ENCODE measurements at places on chromosomes 12 and 14. TPM values are rescaled to one million over a fixed set of nuclear protein-coding genes. Genes with fewer than 3 reads are reported as not detected.

- no peaks in the 10 kb centered on the region for H3K4me1 ChIP-seq
- H3K27ac ChIP-seq: no peak overlapping the region
- DNase-seq: no peak
- H3K27me3 ChIP-seq: peaks cover 42% of the 10 kb centered on the region
- peaks cover 10% of the 10 kb centered on the region for H3K36me3 ChIP-seq
- no peak overlapping the region for H3K4me3 ChIP-seq
Measured at GRCh38 chr14:49451938-49452337, 134.2 kb downstream of the RPS29 start.

- no peak for DNase-seq
- H3K27me3 ChIP-seq: no peaks in the 10 kb centered on the region
- H3K4me1 ChIP-seq: peaks cover 41% of the 10 kb centered on the region
- no peak overlapping the region for H3K4me3 ChIP-seq
Measured at GRCh38 chr12:14264778-14265177, 100.7 kb upstream of the ATF7IP start.

DNA sequence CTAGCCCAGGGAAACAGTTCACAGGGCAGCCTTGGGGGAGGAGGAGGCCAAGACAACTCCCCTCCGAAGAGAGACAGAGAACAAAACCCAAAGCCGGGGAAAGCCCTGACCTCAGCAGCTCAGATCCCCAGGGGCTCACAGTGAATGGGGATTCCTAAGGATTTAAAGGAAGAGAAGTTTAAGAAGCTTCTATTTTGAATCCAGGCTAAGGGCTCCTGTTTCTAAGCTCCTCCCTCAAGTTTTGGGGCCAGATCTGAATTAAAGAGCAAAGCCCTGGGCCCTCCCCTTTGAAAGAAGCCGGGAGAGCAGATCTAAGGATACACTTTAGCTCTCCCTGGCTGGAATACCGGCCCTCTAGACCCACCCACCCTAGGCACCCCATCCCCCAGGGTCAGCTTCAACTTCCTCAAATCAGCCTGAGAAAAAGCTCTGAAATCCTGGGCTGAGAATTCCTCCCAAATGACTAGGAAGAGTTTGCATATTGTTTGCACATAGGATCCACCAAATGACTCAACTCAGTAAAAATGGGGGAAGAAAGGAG is 3.9 kb downstream of the KDM2B start:
- DNase-seq: no peak
- no peaks in the 10 kb centered on the region for H3K27me3 ChIP-seq
- H3K4me1 ChIP-seq: peaks cover 25% of the 10 kb centered on the region
- H3K36me3 ChIP-seq: peaks cover 8% of the 10 kb centered on the region
- H3K4me3 ChIP-seq: peak overlapping the region; percentile 76
- H3K27ac ChIP-seq: peak overlapping the region; percentile 24

GRCh38 chr12:97016163-97016562 is 109.1 kb downstream of the NEDD1 start:
- H3K4me3 ChIP-seq: no peak overlapping the region
- H3K36me3 ChIP-seq: no peaks in the 10 kb centered on the region
- H3K27me3 ChIP-seq: peaks cover 4% of the 10 kb centered on the region
- DNase-seq: no peak

DNA sequence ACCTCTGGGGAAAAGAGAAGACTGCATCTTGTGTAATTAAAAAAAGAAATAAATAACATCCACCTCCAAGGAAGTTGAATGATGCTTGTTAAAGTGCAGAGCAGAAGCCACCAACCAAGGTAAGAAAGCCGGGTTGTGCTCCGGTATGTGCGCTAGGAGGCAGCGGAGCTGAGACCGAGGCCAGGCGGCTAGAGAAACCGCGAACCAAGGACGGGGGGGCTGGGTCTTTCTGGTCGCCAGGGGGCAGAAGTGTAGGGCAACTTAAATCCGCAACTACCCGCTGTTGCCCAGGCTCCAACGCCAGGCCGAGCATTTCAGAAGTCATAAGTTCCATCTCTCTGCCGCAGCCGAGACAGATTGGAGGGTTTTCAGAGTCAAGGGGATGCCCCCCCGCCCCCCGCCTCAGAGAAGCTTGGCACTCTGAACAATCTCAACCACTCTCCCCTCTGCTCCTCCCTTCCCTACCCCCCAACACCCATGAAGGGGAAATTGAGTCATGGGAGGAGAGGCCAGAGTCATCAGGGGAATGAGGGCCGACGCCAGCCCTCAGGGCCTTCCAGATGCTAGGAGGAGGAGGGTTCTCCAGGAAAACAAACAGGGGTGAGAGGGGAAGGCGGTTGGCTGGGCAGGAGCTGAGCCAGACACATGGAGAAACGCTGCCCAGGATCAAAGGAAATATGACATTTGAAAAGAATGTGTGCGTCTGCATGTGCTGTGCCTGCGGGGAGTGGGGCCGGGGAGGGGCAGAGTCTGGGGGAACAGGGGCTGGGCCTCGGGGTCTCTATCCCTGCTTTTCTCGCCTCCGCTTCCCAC is 2.2 kb upstream of the NFATC4 start:
- H3K27me3 ChIP-seq: peaks cover 10% of the 10 kb centered on the region
- peak; percentile 88 for DNase-seq
- H3K27ac ChIP-seq: peak overlapping the region; percentile 97
- H3K36me3 ChIP-seq: no peaks in the 10 kb centered on the region
- H3K4me3 ChIP-seq: peak overlapping the region; percentile 97

DNA sequence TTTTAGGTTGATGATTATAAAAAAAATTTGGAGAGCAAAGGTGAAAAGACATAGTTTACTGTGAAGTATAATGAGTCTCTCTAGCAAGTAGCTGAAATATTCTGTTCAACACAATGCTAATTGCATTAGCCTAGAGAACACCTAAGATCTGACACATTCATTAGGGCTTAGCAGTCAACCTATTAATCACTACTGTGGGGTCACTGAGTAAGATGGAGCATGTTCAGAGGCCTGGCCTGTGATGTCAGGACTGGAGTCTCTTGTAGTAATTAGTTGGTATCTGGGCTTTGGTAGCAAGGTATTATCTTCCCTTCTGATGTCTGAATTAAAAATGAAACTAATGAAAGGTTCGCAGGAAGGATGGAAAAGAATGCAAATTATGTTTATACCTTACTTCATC is 112.7 kb downstream of the SLC16A7 start:
- H3K36me3 ChIP-seq: peaks cover 7% of the 10 kb centered on the region
- no peak overlapping the region for H3K4me3 ChIP-seq
- H3K27ac ChIP-seq: no peak overlapping the region

DNA sequence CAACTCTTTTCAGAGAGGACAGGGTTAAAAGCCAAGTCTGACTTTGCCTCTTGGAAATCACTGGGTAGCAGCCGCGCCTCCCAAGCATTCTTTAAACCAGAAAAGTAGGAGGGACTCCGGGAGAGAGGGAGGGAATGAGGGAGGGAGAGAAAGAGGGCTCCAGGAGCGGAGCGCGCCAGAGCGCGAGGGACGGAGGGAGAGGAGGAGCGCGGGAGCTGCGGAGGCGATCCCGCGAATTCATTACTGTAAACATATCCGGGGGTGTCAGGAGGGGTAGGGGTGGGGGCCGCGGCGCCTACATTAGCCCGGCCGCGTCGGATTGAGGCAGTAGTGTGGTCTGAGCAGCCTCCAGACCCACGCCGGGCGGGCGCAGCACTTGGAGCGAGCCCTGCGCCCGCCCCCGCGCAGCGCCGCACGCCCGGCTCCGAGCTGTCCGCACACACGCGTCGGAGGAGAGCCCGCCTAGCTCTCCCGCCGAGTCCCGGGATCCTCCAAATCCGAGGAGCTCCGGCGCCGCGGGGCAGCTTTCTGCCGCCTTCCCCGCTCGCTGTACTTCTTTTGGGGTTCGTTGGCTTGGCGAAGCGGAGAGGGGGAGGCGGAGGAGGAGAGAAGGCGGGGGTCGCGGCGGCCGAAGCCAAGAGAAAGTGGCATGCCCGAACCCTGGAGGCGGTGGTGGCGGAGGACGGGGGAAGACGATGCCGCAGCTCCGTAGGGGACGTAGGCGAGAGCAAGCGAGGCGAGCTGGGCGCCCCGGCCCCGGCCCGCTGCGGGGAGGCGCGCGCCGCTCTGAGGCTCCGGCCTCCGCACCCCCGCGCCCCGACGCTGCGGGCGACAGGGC is 3.3 kb downstream of the FLRT2 start:
- H3K4me3 ChIP-seq: no peak overlapping the region
- peak overlapping the region; percentile 66 for H3K27ac ChIP-seq
- peaks cover 7% of the 10 kb centered on the region for H3K4me1 ChIP-seq
- H3K27me3 ChIP-seq: peaks cover 65% of the 10 kb centered on the region

DNA sequence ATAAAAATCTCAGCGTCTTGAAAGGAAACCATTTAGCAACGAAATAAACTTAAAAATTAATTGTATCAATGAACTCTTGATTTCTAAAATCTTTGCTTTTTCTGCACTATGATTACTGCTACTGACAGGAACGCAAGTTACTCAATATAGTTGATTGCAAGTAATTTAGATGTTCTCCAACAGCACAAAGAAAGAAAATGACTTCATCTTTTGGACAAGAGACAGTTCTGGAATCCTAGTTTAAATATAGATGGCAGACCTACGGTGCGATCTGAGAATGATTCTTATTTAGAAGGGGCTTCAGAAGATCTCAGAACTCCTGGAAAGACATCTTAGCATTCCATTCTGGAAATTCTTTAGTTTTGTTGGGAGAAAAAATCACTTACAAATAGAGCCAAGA is 1.4 kb upstream of the SUDS3 start:
- peak overlapping the region; percentile 91 for H3K27ac ChIP-seq
- H3K36me3 ChIP-seq: peaks cover 1% of the 10 kb centered on the region
- H3K4me1 ChIP-seq: peaks cover 61% of the 10 kb centered on the region
- no peak for DNase-seq
- H3K4me3 ChIP-seq: peak overlapping the region; percentile 98

GRCh38 chr12:127909041-127909440 is 357.9 kb upstream of the TMEM132C start:
- no peak for DNase-seq
- H3K27ac ChIP-seq: no peak overlapping the region
- no peaks in the 10 kb centered on the region for H3K36me3 ChIP-seq

DNA sequence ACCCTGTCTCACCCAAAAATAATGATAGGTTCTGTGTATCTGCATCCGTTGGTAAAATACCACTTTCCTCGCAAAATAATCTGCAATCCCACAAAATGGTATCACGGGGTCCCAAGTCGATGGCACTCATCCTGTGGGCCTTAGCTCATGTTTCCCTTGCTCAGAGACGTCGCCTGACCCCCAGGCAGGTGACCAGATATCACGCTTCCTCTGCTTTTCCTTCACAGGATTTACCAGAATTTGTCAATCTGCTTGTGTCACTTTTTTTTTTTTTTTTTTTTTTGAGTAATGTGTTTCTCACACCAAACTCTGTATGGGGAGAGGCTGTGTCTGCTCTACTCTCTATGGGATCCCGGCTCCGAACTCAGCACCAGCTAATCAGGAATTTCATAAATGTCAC is 162.7 kb downstream of the PRKCH start:
- no peak overlapping the region for H3K27ac ChIP-seq
- peaks cover 47% of the 10 kb centered on the region for H3K4me1 ChIP-seq
- H3K27me3 ChIP-seq: no peaks in the 10 kb centered on the region
- H3K4me3 ChIP-seq: no peak overlapping the region
- no peaks in the 10 kb centered on the region for H3K36me3 ChIP-seq
- DNase-seq: no peak

GRCh38 chr12:40146800-40147797 is 41.2 kb upstream of the SLC2A13 start:
- no peaks in the 10 kb centered on the region for H3K27me3 ChIP-seq
- no peak overlapping the region for H3K4me3 ChIP-seq
- H3K36me3 ChIP-seq: no peaks in the 10 kb centered on the region
- no peak for DNase-seq

GRCh38 chr14:80930836-80931389 is 10.6 kb downstream of the CEP128 start:
- peaks cover 25% of the 10 kb centered on the region for H3K4me1 ChIP-seq
- H3K27ac ChIP-seq: peak overlapping the region; percentile 39
- peaks cover 13% of the 10 kb centered on the region for H3K36me3 ChIP-seq
- peaks cover 18% of the 10 kb centered on the region for H3K27me3 ChIP-seq
- H3K4me3 ChIP-seq: peak overlapping the region; percentile 35

- no peak overlapping the region for H3K4me3 ChIP-seq
- no peak for DNase-seq
- H3K36me3 ChIP-seq: no peaks in the 10 kb centered on the region
- H3K4me1 ChIP-seq: no peaks in the 10 kb centered on the region
Measured at GRCh38 chr12:13404111-13404628, 207.6 kb downstream of the EMP1 start.

DNA sequence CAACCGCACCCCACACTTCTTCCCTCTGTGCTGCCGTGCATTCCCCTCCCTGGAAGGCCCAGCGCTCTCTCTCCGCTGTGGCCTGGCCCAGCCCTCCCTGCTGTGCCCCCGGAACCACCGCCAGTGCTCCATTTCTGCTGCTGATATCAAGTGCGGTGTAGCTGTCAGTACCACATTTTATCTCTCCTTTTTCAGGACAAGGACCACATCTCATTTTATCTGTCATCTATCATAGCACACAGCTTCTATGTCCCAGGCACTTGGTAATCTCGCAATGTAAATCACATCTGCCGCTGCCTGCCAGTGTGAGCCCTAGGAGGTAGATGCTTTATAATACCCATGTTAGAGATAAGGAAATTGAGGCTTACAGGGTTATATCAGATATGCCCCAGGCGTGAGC is 18.3 kb downstream of the IL31 start:
- H3K4me1 ChIP-seq: no peaks in the 10 kb centered on the region
- DNase-seq: no peak
- peaks cover 5% of the 10 kb centered on the region for H3K27me3 ChIP-seq
- no peak overlapping the region for H3K4me3 ChIP-seq
- H3K27ac ChIP-seq: no peak overlapping the region

DNA sequence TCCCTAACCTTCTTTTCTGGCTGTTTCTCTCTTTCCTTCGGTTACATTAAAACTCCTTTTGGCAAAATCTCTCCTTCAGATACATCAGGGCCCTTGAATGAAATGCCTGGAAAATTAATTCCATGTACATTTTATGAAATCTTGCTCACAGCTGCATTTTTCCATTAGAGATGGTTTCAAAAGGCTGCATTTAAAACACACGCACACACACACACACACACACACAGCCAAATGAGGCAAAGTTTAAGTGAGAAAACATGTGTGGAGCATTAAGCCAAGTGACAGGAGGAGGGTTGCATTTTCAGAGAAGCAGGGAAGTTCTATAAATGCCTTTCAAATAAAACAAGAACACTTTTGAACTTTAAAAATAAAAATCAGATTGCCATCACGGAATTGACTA is 216.4 kb downstream of the LRIG3 start:
- H3K27ac ChIP-seq: no peak overlapping the region
- H3K4me3 ChIP-seq: no peak overlapping the region
- no peaks in the 10 kb centered on the region for H3K27me3 ChIP-seq
- H3K4me1 ChIP-seq: no peaks in the 10 kb centered on the region
- H3K36me3 ChIP-seq: no peaks in the 10 kb centered on the region

DNA sequence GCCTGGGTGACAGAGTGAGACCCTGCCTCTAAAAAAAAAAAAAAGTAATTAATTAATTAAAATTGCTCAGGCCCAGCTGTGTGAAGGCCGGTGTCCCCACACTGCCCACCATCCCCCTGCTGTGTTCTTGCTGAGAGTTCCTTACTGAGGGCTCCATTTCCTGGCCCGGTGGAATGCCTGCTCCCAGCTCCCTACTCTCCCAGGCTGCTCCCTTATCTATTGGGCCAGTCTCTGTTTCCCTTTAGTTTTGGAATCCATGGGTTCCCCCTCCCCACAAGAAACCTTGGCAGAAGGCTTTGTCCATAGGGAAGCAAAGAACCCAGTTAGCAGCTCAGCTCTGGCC is 19.0 kb downstream of the MLXIP start:
- peak overlapping the region; percentile 81 for H3K27ac ChIP-seq
- H3K4me1 ChIP-seq: peaks cover 49% of the 10 kb centered on the region
- no peaks in the 10 kb centered on the region for H3K36me3 ChIP-seq
- no peak overlapping the region for H3K4me3 ChIP-seq

SOX5 gene
- polyA plus RNA-seq: 1.9 TPM

PCNX1 gene
- 8.2 TPM for polyA plus RNA-seq

PDE3A gene
- polyA plus RNA-seq: 0.12 TPM
